Activated T-helper 2 cell treated with anti-CD3 and anti-CD28 coated beads, Interferon-gamma antibody, Interleukin-2, Interleukin-4, amounts not matched to agents 10 μg/mL and 5 μg/mL and 100 μg/mL, durations not matched to agents 14 hours and 24 hours and 36 hours (primary cell): ENCODE measurements at places on chromosomes 4 and X. TPM values are rescaled to one million over a fixed set of nuclear protein-coding genes. Genes with fewer than 3 reads are reported as not detected.

GRCh38 chr4:145732001-145732815, 52.3 kb downstream of the C4orf51 start:
- DNase-seq: no peak
- peak overlapping the region; percentile 68 for H3K4me3 ChIP-seq
- peaks cover 16% of the 10 kb centered on the region for H3K4me1 ChIP-seq
- no peaks in the 10 kb centered on the region for H3K36me3 ChIP-seq
- peak overlapping the region; percentile 28 for H3K27ac ChIP-seq

The GIMD1 gene
- not detected in 2 replicates for total RNA-seq

GRCh38 chr4:113141901-113142346, 92.5 kb downstream of the ANK2 start:
- no peak for DNase-seq
- peaks cover 16% of the 10 kb centered on the region for H3K4me1 ChIP-seq
- no peaks in the 10 kb centered on the region for H3K36me3 ChIP-seq
- H3K27me3 ChIP-seq: peaks cover 10% of the 10 kb centered on the region
- H3K27ac ChIP-seq: no peak overlapping the region

GRCh38 chr4:143438710-143439109, 74.8 kb upstream of the SMARCA5 start:
- no peaks in the 10 kb centered on the region for H3K27me3 ChIP-seq
- H3K4me1 ChIP-seq: no peaks in the 10 kb centered on the region
- no peaks in the 10 kb centered on the region for H3K36me3 ChIP-seq
- no peak overlapping the region for H3K27ac ChIP-seq
- DNase-seq: no peak
- no peak overlapping the region for H3K4me3 ChIP-seq

DNA sequence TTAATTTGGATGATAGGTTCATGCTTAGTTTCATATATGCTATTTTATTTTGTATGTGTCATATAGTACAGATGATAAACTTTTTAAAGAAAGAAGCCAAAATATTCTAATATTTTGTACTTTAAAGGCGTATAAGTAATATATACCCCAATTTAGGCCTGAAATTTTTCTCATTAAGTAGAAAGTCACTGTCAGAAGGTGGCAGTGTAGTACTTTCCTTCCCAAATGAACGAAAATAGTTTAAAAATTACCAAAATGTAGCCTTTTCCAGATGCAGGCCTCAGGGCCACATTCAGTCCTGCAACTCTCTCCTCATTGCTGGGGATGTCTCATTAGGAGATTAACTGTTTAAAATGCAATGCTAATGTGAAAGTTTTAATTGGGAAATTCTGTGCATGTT, 1263.6 kb downstream of the C4orf33 start:
- H3K27me3 ChIP-seq: no peaks in the 10 kb centered on the region
- H3K4me1 ChIP-seq: no peaks in the 10 kb centered on the region
- no peak for DNase-seq
- H3K27ac ChIP-seq: no peak overlapping the region
- no peaks in the 10 kb centered on the region for H3K36me3 ChIP-seq
- H3K4me3 ChIP-seq: no peak overlapping the region

GRCh38 chr4:16731776-16732380, 166.6 kb downstream of the LDB2 start:
- H3K4me3 ChIP-seq: no peak overlapping the region
- no peak overlapping the region for H3K27ac ChIP-seq
- no peaks in the 10 kb centered on the region for H3K27me3 ChIP-seq
- no peak for DNase-seq

- peaks cover 21% of the 10 kb centered on the region for H3K36me3 ChIP-seq
- peak overlapping the region; percentile 43 for H3K27ac ChIP-seq
- DNase-seq: no peak
- H3K27me3 ChIP-seq: no peaks in the 10 kb centered on the region
- peaks cover 13% of the 10 kb centered on the region for H3K4me1 ChIP-seq
Observed at GRCh38 chr4:7770224-7771050, 169.2 kb downstream of the AFAP1 start.

GRCh38 chr4:3393171-3393570, 48.6 kb upstream of the HGFAC start:
- no peaks in the 10 kb centered on the region for H3K36me3 ChIP-seq
- H3K4me1 ChIP-seq: peaks cover 4% of the 10 kb centered on the region

DNA sequence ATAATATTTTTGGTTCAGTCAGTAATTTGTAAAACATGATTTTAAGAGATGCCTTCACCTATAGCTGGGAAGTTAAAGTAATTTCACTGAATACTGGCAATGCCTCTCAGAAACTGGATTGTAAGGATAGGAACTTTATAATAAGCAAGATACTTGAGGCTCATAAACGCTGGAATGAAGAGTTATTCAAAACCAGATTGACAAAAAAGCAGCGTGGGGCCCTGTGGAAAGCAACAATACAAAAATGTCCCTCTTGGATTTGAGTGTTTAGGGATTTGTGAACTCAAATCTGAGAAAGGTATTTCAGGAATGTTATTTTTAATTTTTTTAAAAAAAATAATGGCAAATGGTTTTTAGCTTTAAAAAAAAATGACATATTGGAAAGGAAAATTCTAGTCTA, 94.6 kb downstream of the ANK2 start:
- H3K36me3 ChIP-seq: no peaks in the 10 kb centered on the region
- H3K4me3 ChIP-seq: no peak overlapping the region
- H3K4me1 ChIP-seq: peaks cover 26% of the 10 kb centered on the region
- H3K27me3 ChIP-seq: peaks cover 10% of the 10 kb centered on the region
- H3K27ac ChIP-seq: no peak overlapping the region
- DNase-seq: no peak

DNA sequence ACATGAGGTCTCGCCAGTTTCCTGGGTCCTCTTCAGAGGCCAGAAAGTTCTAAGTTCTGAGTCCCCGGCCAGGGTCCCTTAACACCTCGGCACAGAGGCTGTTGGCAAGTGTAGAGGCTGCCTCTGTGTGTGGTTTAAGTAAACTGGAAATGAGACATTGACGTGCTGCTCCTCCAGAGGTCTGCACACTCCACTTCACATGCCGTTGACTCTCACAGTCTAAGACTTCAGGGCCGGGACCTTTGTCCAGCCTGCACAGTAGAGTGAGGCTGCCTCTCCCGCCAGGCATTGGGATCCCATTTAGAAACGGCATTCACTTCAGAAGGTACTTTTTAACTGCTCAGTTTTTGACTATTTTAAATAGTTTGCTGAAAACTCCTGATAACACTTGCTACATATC, 10.6 kb upstream of the TADA2B start:
- H3K27me3 ChIP-seq: peaks cover 2% of the 10 kb centered on the region
- H3K4me1 ChIP-seq: no peaks in the 10 kb centered on the region
- H3K4me3 ChIP-seq: no peak overlapping the region
- DNase-seq: no peak

DNA sequence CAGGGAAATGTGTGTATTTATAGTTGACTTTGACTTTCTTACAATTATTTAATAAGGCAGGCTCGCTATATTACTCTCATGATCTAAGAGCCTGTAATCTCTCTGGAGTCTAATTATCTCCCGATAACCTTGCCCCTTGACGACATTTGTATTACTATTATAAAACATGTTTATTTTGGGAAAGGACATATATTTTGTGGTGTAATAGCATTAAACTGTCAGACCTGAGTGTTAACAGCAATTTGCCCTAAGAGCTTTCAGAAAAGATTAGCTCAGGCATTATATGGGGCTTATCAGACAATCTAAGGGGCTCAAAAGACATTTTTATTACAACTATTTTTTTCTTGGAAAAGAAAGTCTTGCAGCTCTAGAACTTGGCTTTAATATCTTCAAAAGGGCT, 427.9 kb upstream of the SLIT2 start:
- no peak for DNase-seq
- H3K27ac ChIP-seq: no peak overlapping the region
- H3K27me3 ChIP-seq: no peaks in the 10 kb centered on the region
- no peaks in the 10 kb centered on the region for H3K36me3 ChIP-seq

DNA sequence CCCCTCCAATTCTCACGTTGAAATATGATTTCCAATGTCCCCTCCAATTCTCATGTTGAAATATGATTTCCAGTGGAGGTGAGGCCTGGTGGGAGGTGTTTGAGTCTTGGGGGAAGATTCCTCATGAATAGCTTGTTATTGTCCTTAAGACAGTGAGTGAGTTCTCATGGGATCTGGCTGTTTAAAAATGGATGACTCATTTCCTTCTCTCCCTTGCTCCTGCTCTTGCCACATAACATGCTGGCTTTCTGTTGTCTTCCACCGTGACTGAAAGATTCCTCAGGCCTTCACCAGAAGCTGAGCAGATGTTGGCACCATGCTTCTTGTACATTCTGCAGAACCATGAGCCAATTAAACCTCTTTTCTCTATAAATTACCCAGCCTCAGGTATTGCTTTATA, 346.8 kb upstream of the TECRL start:
- no peaks in the 10 kb centered on the region for H3K27me3 ChIP-seq
- DNase-seq: no peak
- no peaks in the 10 kb centered on the region for H3K4me1 ChIP-seq
- no peaks in the 10 kb centered on the region for H3K36me3 ChIP-seq

DNA sequence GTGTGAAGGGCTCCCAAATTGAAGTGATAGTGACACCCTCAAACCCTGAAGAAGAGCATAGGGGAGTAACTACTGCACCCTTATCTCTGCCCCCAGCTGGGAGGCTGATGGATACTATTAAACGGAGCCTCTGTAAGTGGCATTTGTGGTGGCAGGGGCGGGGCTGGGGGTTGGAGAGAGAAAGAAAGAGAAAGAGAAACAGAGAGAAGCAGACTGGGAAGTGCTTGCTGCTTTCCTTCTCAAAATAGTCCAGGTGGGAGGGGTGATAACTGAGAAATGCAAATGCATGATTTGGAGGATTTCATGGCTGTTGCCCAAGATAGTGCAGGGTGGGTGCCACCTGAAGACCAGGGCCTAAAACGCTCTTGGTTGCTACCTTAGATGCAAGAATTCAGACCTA, 253.5 kb upstream of the GATB start:
- peaks cover 31% of the 10 kb centered on the region for H3K4me1 ChIP-seq
- H3K27me3 ChIP-seq: peaks cover 2% of the 10 kb centered on the region
- peak; percentile 56 for DNase-seq
- no peak overlapping the region for H3K4me3 ChIP-seq
- H3K27ac ChIP-seq: no peak overlapping the region

DNA sequence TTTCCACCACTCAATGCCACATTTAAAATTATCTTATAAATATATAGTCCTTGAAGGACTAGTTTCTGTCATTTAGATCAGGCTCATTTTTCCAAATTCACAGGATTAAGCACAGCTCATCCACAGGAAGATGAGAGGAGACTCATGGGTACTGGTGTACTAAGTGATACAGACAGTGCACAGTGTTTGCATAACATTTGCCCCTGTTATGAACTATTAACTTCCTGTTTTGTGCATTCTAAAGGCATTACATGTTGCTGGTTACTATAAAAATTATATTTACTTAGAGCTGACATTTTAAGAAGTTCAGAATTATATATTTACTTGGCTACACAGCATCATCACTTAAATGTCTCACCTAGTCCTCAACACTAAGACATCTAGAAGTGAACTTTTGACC, 772.0 kb downstream of the TECRL start:
- H3K4me1 ChIP-seq: no peaks in the 10 kb centered on the region
- DNase-seq: no peak
- H3K4me3 ChIP-seq: no peak overlapping the region
- no peaks in the 10 kb centered on the region for H3K36me3 ChIP-seq

The PABPC1L2A gene
- total RNA-seq: not detected in 2 replicates

The RHOXF1 gene
- not detected in 2 replicates for total RNA-seq

The ADAM29 gene
- not detected in 2 replicates for total RNA-seq

- H3K4me1 ChIP-seq: no peaks in the 10 kb centered on the region
- no peaks in the 10 kb centered on the region for H3K27me3 ChIP-seq
Observed at GRCh38 chr4:33628296-33628695, 2616.0 kb downstream of the ARAP2 start.

GRCh38 chrX:56798339-56798711, 69.3 kb downstream of the NBDY start:
- H3K4me3 ChIP-seq: no peak overlapping the region
- H3K36me3 ChIP-seq: peaks cover 10% of the 10 kb centered on the region
- H3K27me3 ChIP-seq: no peaks in the 10 kb centered on the region

GRCh38 chr4:4724321-4724720, 135.1 kb upstream of the MSX1 start:
- no peaks in the 10 kb centered on the region for H3K36me3 ChIP-seq
- no peaks in the 10 kb centered on the region for H3K4me1 ChIP-seq
- no peak overlapping the region for H3K4me3 ChIP-seq
- no peak overlapping the region for H3K27ac ChIP-seq
- DNase-seq: no peak

The CTPS2 gene
- 7.7 and 9.3 TPM in 2 replicates for total RNA-seq

The ETDA gene
- total RNA-seq: not detected in 2 replicates

The GPR34 gene
- not detected in 2 replicates for total RNA-seq

The PLCXD1 gene
- total RNA-seq: 58.8 and 60.0 TPM in 2 replicates

The RENBP gene
- 11.4 and 12.4 TPM in 2 replicates for total RNA-seq

The FAM13A gene
- 2.4 and 4.5 TPM in 2 replicates for total RNA-seq

GRCh38 chr4:143667461-143667860, 33.0 kb downstream of the FREM3 start:
- no peak overlapping the region for H3K27ac ChIP-seq
- H3K36me3 ChIP-seq: no peaks in the 10 kb centered on the region
- H3K4me3 ChIP-seq: no peak overlapping the region
- H3K4me1 ChIP-seq: no peaks in the 10 kb centered on the region
- H3K27me3 ChIP-seq: no peaks in the 10 kb centered on the region
- no peak for DNase-seq

DNA sequence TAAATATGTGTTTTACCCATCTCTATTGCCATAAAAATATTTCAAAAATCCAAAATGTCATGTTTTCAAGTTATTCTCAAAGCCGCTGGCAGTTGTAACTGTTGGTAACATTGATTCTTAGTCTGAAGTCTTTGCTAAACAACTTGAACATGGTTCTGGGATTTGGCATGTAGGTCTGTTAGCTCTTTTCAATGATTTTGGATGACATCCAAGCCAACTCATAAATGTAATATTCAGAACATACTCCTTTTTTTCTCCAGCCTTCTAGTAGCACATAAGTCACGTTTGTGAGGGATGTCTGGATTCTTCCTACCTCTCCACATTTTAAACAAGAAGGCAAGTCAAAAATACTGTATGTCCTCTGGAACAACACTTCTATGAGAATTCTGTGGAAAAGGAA, 305.3 kb downstream of the PRR32 start:
- no peak overlapping the region for H3K4me3 ChIP-seq
- H3K36me3 ChIP-seq: no peaks in the 10 kb centered on the region
- H3K27ac ChIP-seq: no peak overlapping the region
- DNase-seq: no peak
- no peaks in the 10 kb centered on the region for H3K4me1 ChIP-seq

- peak; percentile 14 for DNase-seq
- H3K4me3 ChIP-seq: peak overlapping the region; percentile 52
- peaks cover 70% of the 10 kb centered on the region for H3K36me3 ChIP-seq
- no peaks in the 10 kb centered on the region for H3K27me3 ChIP-seq
- peaks cover 33% of the 10 kb centered on the region for H3K4me1 ChIP-seq
Observed at GRCh38 chrX:119655125-119655524, 37.8 kb downstream of the SEPTIN6 start.

GRCh38 chr4:15920723-15921591, 17.6 kb downstream of the FGFBP1 start:
- H3K4me1 ChIP-seq: no peaks in the 10 kb centered on the region
- peaks cover 15% of the 10 kb centered on the region for H3K27me3 ChIP-seq
- H3K27ac ChIP-seq: no peak overlapping the region
- DNase-seq: no peak
- H3K4me3 ChIP-seq: no peak overlapping the region
